ENCODE measurements at places on chromosomes 4 and X.

GRCh38 chrX:150768132-150768485 is 74.9 kb downstream of the MTMR1 start:
- DNase-seq: no peak

DNA sequence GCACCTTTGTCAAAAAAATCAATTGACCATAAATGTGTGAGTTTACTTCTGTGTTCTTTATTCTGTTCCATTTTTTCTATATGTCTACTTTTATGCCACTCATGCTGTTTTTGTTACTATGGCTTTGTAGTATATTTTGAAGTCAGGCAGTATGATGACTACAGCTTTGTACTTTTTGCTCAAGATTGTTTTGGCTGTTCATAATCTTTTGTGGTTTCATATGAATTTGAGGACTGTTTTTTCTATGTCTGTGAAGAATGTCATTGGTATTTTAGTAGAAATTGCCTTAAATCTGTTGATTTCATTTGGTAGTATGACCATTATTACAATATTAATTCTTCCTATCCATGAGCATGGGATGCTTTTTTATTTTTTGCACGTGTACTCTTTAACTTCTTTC is 346.8 kb downstream of the PPP3CA start:
- DNase-seq: no peak

GRCh38 chr4:55172694-55173287 is 47.4 kb upstream of the KDR start:
- no peak for DNase-seq

DNA sequence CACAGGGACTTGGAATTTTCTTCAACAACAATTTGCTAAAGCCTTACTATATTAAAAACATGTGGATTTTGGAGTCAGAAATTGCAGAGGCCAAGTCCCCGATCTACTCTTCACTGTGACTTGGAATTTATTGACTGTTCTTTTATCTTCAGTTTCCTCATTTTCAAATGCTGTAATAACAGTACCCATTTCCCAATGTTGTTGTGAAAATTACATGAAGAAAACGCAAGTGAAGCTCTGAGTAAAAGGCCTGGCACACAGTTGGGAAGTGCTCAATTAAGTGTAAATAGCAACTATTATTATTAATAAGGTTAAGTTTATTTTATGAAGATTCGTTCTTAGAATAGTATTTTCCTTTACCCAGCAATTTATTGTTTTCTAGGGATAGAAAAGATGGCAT is 15.7 kb downstream of the STBD1 start:
- DNase-seq: no peak

DNA sequence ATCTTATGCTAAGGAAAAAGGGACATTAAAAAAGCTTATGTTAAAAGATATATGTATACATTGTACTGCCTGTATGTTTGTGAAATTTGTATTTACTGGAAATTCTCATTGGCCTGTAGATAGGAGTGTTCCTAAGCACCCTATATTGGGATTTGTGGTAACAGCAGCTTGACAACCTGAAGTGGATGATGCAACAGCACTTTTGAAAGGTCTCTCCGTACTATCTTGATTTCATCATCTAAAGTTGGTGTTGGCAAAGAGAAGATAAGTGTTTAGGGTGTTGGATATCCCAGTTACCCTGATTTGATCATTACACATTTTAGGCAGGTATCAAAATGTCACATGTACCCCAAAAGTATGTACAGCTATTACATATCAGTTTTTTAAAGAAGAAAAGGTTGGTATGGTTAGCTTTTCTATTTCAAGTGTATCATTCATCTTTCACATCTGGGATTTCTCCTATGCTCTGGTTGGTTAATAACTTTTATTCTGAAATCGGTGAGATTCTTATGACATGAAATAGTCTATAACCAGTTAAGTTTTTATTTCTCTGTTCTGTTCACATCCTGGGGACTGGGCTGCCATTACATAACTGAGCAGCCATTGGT is 10.3 kb downstream of the HADH start:
- no peak for DNase-seq

DNA sequence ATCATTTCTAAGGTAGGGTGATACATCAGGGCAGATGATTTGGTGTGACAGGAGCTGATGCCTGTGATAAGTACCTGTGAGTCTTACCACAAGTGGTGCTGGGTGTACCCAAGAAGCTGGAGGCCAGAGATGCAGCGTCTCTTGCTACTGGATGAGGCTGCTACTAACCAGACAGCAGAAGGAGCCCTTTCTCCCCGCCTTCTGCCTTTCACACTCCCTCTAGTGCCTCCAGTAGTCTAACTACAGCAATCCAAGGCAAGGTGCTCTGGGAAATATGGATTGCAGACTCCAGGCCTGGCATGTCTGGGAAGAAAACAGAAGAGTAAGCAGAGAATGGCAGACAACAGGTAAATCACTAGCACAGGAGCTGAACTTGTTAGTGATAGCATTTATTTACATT is 470.8 kb downstream of the NKX6-1 start:
- DNase-seq: no peak

DNA sequence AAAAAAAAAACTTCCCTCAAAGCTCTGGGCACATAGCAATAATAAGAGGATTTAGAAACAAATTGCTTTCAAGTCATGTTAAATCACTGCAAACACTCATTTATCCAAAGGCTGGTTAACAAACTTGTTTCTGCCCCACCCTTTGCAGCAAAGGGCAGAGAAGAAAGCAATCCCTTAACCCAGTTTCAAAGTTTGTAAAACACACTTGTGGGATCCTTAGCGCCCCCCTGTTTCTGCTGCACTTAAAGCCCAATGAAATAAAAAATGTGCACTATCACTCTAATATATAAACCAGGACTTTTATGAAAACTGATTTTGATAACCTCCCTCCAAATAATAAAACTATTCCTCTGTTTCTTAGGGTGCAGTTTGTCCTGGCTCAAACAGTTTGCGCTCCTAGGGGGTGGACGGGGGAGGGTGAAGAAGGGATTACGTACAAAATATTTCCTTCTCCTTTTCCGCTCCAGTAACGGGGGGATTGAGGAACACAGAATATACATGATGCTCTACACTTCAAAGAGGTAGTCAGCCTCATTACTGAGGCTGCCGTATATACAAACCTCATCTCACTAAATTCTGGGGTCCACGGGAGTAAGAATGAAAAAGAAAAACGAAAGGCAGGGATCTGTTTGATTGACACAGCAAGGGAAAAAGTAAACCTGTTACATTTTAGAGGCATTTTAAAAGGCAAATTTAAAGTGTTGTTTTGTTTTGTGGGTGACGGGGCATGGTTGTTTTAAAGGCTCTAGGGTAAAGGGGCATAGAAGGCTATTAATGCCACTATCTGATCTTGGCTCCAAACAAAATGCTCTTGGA is 3.1 kb upstream of the PCDH10 start:
- no peak for DNase-seq

- no peak for DNase-seq
Observed at GRCh38 chrX:153649178-153649914, 2.3 kb downstream of the DUSP9 start.

DNA sequence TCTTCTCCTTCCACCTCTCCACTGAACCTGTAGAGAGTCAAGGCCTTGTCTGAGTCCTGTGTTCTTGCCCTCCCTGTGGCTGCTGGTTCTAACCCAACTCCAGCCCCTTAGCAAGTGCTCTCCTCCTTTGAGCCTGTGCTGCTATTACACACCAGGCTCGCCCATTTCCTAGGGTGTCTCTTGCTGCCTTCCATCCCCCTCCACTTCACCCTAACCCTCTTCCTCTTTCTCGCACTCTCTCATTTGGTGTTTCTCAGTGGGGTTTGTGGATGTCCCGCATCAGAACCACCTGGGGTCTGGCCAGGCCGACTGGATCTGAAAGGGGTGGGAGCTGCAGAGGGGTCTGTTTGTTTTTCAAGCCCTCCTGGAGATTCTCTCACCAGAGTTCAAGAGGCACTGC is 156.7 kb downstream of the SPRY1 start:
- no peak for DNase-seq

DNA sequence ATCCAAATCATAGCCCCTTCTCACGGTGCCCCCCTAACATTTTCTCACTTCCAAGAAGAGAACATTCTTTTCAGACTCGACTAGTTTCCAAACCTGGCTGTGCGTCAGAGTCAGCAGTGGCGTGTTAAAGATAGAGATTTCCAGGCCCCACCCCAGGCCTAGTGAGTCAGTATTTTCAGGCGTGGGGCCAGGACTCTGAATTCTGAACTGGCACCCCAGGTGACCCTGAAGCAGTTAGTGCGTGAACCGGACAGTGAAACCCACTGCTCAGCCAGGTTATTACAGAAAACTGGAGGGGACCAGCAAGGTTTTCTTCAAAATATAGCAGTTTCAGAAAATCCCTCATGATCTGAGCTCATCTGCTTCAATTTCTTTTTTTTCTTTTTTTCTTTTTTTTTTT is 35.0 kb upstream of the BCOR start:
- DNase-seq: no peak

- no peak for DNase-seq
Observed at GRCh38 chrX:55159551-55159950, 60.6 kb upstream of the PAGE5 start.

- no peak for DNase-seq
Observed at GRCh38 chrX:121254336-121254735, 206.9 kb downstream of the GLUD2 start.

- no peak for DNase-seq
Observed at GRCh38 chr4:136484996-136485395, 1047.3 kb downstream of the PCDH18 start.

- DNase-seq: no peak
Observed at GRCh38 chr4:15291122-15291521, 136.7 kb upstream of the C1QTNF7 start.

DNA sequence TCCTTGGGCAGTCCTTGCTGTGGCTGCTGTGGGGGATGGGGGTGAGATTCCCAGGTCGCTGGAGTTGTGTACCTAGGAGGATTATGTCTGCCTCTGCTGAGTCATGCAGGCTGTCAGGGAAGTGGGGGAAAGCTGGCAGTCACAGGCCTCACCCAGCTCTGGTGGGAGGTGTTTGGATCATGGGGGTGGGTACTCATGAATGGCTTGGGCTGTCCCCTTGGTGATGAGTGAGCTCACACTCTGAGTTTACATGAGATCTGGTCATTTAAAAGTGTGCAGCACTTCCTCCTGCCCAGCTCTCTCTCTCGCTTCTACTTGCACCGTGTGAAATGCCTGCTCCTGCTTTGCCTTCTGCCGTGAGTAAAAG is 24.6 kb upstream of the PDLIM3 start:
- no peak for DNase-seq

DNA sequence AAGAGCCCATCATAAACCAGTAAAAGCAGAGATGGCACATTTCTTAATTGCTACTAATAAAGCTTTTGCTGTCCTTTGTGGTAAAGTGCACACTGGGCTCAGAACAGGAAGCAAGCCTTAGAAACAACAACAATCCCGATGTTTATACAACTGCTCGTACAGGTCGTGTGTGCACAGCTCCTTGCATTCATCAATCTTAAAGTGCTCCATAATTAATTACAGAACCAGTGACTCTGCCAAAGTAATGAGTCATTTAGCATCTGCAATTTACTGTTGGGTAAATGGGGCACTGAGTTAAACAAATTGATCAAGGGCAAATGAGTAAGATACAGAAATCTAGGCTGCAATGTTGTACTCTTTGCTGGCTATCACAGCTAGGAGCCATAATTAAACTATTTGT is 61.3 kb upstream of the TXK start:
- no peak for DNase-seq

- DNase-seq: no peak
Observed at GRCh38 chrX:150730719-150731118, 37.5 kb downstream of the MTMR1 start.

DNA sequence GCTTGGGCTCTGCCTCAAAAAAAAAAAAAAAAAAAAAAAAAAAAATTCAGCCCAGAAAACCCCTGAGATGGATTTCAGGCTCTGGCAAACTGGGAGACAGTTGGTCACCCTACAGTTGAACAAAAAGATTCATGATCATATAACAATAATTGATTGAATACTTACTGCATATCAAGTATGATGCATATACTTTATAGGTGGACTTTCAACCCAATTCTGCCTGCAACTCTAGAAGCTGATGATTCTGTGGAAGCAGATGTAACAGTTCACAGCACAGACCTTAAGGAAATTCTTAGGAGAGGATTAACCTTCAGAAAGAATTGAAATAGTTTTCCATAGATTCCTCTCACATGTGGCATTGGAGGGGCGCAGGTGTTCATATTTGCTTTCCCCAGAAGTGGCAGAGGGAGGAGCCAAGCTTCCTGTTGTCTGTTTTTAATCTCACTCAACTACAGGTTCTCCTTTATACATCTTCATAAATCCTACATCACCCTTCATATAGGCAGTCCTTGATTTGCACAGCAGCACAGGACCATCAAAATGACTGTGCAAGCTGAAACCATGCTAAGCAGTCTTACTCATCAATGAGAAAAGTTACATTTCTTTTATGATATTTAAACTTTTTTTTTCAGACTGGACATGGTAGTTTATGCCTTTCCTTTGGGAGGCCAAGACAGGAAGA is 149.4 kb upstream of the KLF3 start:
- DNase-seq: no peak

- DNase-seq: no peak
Observed at GRCh38 chr4:184342167-184342856, 124.6 kb upstream of the ENPP6 start.

GRCh38 chrX:14832151-14832550 is 40.7 kb downstream of the FANCB start:
- no peak for DNase-seq

DNA sequence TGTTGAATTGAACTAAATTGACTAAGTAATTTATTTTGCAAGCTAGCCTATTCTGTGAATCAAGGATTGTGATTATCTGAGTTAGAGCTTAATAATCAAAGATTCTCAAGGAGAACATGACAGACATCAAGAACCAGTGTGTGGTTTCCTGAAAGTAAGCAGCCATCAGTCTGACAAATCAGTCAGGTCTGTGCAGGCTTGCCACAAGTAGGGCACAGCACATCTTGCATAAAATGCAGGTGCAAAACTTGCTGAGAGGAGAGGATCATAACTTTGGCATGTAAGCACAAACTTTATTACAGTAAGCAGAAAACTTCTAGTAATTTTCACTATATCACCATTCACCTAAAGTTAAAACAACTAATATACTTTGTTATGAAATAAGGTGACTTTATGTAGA is 22.5 kb downstream of the FAM241A start:
- DNase-seq: no peak

- no peak for DNase-seq
Observed at GRCh38 chr4:148270630-148271029, 171.6 kb downstream of the NR3C2 start.

Data from activated CD8-positive, alpha-beta memory T cell treated with anti-CD3 and anti-CD28 coated beads for 1 hour (primary cell).